ENCODE measurements at places on chromosomes 11 and 22.
A peak's percentile ranks its signal among the peaks of the same experiment; 100 is the strongest.

DNA sequence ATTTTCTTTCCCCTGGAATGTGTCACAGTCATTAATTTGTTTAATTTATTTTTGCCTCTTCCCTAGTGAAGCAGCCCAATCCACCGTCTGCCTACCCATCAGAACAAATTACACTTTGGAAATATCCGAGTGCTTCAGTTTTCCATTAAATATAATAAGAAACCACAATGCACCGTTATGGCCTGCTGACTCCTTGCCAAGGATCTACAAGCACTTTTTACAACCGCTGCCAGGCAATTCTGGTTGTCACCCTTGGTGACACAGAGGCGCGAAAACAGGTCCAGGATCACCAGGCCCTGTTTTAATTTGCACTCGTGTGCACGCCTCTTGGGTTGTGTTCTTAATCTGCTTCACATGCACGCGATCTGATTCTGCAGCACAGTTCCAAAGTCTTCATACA lies 43.9 kb downstream of the KIRREL3 start:
- DNase-seq, result no peak

GRCh38 chr11:73958521-73959141 lies 7.8 kb downstream of the DNAJB13 start:
- DNase-seq, result no peak

- no peak for DNase-seq
These were observed 2.4 kb downstream of the RASGRP2 start for GRCh38 chr11:64741375-64742086.

DNA sequence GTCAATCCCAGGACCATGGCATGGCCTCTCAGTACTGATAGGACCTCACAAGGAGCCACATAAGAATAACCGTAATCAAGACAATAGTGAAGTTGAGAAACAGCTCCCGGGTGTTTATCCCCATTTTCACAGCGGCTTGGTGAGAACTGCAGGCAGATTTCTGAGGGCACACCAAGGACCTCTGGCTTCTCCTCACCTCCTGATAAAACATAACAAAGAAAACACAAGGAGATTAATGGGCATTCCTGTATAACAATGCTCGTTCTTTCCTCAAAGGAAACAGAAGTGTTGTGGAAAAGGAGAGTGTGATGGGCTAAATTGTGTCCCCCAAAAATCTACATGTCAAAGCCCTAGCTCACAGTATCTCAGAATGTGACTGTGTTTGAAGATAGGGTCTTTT lies 4.0 kb downstream of the SLN start:
- no peak for DNase-seq

DNA sequence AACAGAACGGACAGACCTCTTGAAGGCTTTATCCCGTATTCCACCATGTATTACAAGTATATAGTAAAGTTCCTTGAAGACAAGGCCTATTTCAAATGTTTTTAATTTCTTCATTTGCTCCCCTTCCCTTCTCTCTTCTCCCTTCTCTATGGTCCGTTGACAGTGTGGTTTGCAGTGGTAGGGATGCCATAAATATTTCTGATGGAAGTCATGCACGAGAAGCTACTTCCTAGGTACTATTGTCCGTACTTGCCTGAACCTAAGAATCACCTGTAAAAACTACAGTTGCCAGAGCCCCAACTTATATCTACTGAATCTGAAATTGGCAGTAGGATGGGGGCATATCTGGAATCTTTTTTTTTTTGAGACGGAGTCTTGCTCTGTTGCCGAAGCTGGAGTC lies 2.8 kb downstream of the PISD start:
- no peak for DNase-seq

- no peak for DNase-seq
These were observed 11.1 kb upstream of the MICAL2 start for GRCh38 chr11:12099132-12099873.

- DNase-seq, result no peak
These were observed 1129.1 kb downstream of the DLG2 start for GRCh38 chr11:84497981-84498411.

GRCh38 chr11:118607401-118608359 lies at the start of gene PHLDB1:
TSS of gene PHLDB1 (plus strand) at chr11:118607615. CDS start at chr11:118613837, 6,222 bp downstream.
- peak; percentile 90 for DNase-seq

Measured in right hindlimb (tissue), 1 donor.